ENCODE measurements at places on chromosomes 2 and 18. TPM values are rescaled to one million over a fixed set of nuclear protein-coding genes. Genes with fewer than 3 reads are reported as not detected.

NYAP2 gene
- 2.3 TPM for total RNA-seq

CSRNP3 gene
- total RNA-seq, result 0.27 TPM

LBX2 gene
- 1.6 TPM for total RNA-seq

ALKAL2 gene
- not detected for total RNA-seq

LAMA1 gene
- total RNA-seq, result 1.6 TPM

ALPG gene
- not detected for total RNA-seq

ERCC3 gene
- 40.0 TPM for total RNA-seq

ACMSD gene
- total RNA-seq, result not detected

SERPINB12 gene
- total RNA-seq, result not detected

ELOA2 gene
- total RNA-seq, result not detected

GALNT5 gene
- 28.8 TPM for total RNA-seq

DES gene
- 0.37 TPM for total RNA-seq

CCDC141 gene
- not detected for total RNA-seq

PPP3R1 gene
- total RNA-seq, result 25.8 TPM

CTAGE1 gene
- total RNA-seq, result not detected

CD302 gene
- total RNA-seq, result 7.4 TPM

TSPYL6 gene
- not detected for total RNA-seq

RTP5 gene
- not detected for total RNA-seq

SERPINB4 gene
- 0.05 TPM for total RNA-seq

EFHD1 gene
- 1.7 TPM for total RNA-seq

RAD51AP2 gene
- total RNA-seq, result not detected

NMUR1 gene
- total RNA-seq, result not detected

ALK gene
- total RNA-seq, result 0.37 TPM

IMPACT gene
- 16.5 TPM for total RNA-seq

CRACDL gene
- not detected for total RNA-seq

FANCL gene
- 52.8 TPM for total RNA-seq

SLC14A1 gene
- total RNA-seq, result 4.6 TPM

SNTG2 gene
- total RNA-seq, result not detected

CHRND gene
- not detected for total RNA-seq

POTEI gene
- total RNA-seq, result not detected

TNFRSF11A gene
- total RNA-seq, result 1.3 TPM

ERMN gene
- total RNA-seq, result 0.17 TPM

CCDC68 gene
- 0.30 TPM for total RNA-seq

TCF23 gene
- not detected for total RNA-seq

RFX8 gene
- not detected for total RNA-seq

DNER gene
- 21.5 TPM for total RNA-seq

EVX2 gene
- not detected for total RNA-seq

FARSB gene
- 27.4 TPM for total RNA-seq

GPBAR1 gene
- 0.37 TPM for total RNA-seq

C2orf81 gene
- total RNA-seq, result 1.6 TPM

CNPPD1 gene
- 30.2 TPM for total RNA-seq

BMP10 gene
- not detected for total RNA-seq

PHOSPHO2 gene
- 5.8 TPM for total RNA-seq

CCBE1 gene
- 7.7 TPM for total RNA-seq

ESPNL gene
- total RNA-seq, result not detected

LYPD6 gene
- total RNA-seq, result 11.3 TPM

CDK15 gene
- 7.0 TPM for total RNA-seq

ATP8B1 gene
- total RNA-seq, result 39.5 TPM

NTSR2 gene
- total RNA-seq, result not detected

FOXI3 gene
- not detected for total RNA-seq

VWA3B gene
- total RNA-seq, result not detected

STARD6 gene
- total RNA-seq, result not detected

LCT gene
- not detected for total RNA-seq

CENPA gene
- total RNA-seq, result 22.0 TPM

CHCHD5 gene
- 16.9 TPM for total RNA-seq

ACKR3 gene
- total RNA-seq, result 2.7 TPM
